ENCODE measurements at places on chromosomes 7 and 10.

- DNase-seq = no peak
These were observed 32.0 kb downstream of the SND1 start for GRCh38 chr7:127683776-127684681.

DNA sequence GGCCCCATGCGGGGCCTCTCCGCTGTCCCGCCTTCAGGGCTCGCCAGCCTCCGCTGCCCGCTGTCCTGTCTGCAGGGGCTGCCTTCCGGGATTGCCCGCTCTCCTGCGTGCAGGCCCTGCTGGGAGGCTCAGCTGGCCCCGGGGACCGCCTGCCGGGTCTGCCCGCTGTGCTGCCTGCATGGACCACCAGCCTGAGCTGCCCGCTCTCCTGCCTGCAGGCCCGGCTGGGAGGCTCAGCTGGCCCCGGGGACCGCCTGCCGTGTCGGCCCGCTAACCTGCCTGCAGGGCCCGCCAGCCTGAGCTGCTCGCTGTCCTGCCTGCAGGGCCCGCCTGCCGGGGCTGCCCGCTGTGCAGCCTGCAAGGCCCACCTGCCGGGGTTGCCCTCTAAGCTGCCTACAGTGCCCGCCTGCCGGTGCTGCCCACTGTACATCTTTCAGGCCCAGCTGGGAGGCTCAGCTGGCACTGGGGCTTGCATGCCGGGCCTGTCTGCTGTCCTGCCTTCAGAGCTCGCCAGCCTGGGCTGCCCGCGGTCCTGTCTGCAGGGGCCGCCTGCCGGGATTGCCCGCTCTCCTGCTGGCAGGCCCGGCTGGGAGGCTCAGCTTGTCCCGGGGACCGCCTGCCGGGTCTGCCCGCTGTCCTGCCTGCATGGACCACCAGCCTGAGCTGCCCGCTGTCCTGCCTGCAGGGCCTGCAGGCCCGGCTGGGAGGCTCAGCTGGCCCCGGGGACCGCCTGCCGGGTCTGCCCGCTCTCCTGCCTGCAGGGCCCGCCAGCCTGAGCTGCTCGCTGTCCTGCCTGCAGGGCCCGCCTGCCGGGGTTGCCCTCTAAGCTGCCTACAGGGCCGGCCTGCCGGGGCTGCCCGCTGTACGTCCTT is 165.1 kb downstream of the GLRX3 start:
- no peak for DNase-seq

DNA sequence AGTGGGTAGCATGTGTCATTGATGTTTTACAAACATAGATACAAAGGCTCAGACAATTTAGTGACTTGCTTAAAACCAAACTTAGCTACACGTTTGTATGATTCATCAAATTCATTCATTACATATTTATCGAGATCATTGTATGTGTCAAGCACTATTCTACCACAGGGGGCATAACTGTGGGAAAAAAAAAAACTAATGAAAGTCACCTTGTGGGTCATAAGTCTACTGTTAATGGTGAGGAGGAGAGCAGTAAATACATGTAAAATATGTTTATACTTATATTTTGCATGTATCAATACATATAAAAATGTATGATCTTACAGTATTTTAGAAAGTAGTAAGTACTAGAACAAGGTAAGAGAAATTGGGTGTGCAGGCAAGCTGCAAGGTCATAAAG is 933.8 kb downstream of the IPMK start:
- no peak for DNase-seq

DNA sequence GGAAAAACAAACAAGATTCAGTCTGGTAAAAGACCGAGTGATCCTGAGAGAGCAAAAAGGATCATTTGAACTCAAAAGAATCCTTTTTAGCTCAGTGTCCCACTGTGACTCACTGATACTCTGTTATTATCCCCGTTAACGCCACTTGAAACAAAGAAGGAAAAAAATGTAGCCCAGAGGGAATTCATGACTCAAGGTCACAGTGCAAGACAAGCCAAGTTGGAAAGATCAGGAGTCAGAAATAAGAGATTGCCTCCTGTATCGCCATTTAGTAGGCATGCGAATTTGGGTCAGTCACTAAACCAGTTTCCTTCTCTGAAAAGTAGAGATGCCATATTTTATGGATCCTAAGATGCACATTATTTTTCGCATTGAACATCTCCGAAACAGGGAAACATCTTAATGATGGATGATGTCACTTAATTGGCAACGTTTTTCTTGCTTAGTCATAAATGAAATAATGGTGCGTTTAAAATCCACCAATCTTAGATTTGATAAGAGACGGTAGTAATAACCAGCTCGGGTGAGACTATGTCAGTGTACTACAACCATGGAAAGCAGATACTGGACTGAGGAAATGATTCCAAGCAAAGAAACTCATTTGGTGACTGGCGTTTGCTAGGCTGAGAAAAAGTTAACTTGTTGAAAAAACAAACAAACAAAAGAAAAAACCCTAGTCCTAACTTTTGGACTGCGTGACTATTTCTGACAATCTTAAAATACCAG is 502.0 kb upstream of the CELF2 start:
- no peak for DNase-seq

- no peak for DNase-seq
These were observed 579.2 kb upstream of the CELF2 start for GRCh38 chr10:10438335-10439100.

- DNase-seq = no peak
These were observed 20.9 kb upstream of the MGMT start for GRCh38 chr10:129446183-129446581.

DNA sequence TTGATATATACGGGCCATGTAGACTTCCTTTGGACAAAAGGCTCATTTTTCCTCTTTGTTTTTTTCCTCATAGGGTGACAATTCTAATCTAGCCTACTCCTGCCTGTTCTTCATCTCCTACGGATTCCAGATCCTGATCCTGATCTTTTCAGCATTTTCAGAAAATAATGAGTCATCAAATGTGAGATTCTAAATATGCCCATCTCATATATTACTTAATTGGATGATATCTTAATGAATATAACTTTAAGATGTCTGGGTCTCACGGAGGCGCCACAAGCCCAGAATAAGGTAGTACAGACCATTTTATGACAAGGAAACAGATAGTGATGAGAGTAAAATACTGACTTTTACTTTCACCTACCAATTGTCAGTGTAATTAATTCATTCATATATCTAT is 11.4 kb downstream of the ABCC2 start:
- DNase-seq = no peak

DNA sequence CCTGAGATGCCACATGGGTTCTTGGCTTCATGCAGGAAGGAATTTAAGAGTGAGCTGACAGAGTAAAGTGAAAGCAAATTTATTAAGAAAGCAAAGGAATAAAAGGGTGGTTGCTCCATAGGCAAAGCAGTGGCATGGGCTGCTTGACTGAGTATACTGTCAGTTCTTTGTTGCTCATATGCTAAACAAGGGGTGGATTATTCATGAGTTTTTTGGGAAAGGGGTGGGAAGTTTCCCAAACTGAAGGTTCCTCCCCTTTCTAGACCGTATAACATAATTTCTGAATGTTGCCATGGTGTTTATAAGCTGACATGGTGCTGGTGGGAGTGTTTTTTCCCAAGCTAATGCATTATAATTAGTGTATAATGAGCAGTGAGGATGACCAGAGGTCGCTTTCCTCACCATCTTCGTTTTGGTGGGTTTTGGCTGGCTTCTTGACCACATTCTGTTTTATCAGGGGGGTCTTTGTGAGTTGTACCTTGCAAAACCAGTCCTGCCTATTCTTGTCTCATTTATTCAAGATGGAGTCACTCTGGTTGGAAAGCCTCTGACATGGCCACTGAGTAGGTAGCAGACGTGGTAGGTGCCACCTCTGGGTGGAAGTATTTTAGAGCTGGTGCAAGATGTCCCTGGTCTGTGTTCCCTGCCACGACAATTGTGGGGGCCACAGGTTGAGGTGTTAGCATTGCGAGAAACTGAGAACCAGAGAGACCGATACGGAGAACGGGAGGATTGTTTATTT is 107.5 kb upstream of the SDK1 start:
- DNase-seq = no peak

DNA sequence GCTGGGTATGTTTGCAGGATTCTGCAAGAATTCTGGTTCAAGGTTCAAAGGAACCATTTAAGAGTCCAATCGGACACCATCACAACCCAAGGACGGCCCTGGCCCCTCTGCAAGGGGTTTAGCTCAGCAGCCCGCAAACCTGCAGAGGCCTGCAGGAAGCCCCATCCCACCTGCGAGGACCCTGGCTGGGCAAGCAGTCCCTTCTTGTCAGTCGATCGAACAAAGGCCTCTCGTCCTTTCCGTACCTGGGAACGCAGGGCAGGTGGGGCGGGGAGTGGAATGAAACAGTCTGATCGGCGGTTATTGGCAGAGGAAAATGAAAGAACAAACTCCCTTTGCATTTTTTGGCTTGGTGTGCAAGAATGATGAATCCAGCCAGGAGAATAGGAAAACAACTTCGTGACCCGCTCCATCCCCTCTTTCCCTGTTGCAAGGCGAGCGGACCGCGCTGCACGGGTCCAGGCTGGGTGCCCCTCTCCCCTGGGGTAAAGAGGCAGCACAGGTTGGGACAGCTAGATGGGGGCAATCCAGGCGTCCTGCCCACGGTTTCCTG is 73.7 kb downstream of the INSIG1 start:
- no peak for DNase-seq

DNA sequence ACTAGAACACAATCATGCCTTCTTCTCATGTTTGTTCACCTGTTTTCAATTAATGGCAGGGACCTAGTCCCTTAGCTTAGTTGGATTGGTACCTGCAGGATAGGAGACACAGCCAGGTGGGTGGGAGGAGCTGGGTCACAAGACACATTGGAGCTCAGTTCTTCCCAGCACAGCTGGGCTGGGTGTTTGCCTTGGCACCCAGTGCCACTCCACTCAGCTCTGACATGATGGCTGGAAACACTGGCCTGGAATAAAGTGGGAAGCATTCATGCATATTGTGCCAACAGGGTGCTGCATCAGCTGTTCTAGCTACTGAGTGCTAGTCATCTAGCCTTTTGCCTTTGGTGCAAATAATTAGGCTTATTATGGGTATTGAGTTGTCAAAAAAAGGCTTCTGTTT is 226.1 kb downstream of the PTEN start:
- no peak for DNase-seq

- no peak for DNase-seq
These were observed 17.1 kb downstream of the CDNF start for GRCh38 chr10:14820775-14821154.

GRCh38 chr10:51972733-51973346 is 273.4 kb upstream of the CSTF2T start:
- DNase-seq = no peak

DNA sequence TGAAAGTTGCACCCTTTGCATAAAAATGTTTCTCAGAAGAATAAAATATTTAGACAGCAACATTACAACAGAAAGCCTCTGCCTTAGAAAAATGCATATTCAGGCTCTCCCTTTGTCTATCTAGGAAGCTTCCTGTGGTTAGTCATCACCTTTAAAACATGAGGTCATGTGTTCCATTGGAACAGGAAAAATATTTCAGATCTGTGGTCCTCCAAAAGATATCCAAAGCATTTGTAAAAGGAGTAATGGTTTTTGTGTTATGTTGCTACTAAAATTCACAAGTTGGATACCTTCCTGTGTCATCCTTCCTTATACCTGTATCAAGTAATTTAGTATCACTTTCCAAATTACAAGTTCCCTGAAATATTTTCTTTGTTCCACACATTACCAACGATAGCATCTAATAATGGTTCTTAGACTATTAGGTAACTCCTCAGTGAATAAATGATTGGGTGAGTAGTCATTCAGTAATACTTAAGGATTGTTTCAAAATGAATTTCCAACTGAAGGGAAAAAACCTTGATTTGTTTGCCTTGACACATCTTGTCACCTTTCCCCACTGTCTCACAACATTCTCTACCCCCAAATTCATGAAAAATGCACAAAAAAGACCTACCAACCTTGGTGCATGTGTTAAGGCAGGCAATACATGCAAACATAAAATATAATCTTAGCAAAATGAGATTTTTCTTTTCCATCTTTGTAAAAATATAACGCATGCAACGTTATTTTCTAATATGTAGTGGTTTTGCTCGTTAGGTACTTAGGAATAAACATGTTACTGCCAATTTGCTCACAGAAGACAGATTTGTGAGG is 19.7 kb upstream of the RHOBTB1 start:
- no peak for DNase-seq

GRCh38 chr10:1665021-1665661 is 72.2 kb downstream of the ADARB2 start:
- DNase-seq = no peak

DNA sequence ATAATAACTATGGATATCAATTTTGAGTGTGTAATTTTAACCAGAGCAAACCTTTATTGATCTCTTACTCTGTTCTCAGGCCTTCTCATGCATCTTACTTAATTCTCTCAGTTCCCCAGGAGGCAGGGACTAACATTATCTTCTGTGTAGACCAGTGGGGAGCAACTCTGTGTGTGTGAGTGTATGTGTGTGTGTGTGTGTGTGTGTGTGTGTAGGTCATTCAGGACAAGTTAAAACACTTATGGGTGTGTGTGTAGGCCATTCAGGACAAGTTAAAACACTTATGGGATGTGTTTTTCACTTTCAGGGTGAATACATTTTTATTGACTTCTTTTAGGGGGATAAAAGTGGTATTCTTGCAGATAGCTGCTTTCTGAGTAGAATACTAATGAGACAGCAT is 145.0 kb downstream of the ADAM12 start:
- no peak for DNase-seq

GRCh38 chr7:154503962-154504550 is 451.9 kb downstream of the DPP6 start:
- no peak for DNase-seq

DNA sequence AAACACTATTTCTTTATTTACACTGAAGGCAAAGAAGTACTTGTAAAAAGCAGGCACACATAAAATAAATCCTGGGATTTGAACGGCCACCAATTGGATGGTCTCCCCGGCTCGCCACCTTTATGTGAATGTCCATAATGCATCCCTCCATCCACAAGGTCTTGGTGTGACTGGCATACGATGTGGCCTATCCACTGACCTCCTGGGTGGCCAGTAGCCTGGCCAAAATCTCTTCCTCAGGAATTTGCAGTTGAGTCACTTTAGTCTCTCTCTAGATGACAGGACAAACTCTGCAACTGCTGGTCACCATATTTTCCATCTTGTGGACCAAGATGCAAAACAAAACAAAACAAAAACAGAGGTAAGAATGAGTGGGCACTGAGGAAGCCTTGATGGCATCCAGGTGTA is 39.1 kb downstream of the CDK1 start:
- no peak for DNase-seq
